ENCODE measurements at places on chromosomes 6 and 20. TPM values are rescaled to one million over a fixed set of nuclear protein-coding genes. Genes with fewer than 3 reads are reported as not detected.

DNA sequence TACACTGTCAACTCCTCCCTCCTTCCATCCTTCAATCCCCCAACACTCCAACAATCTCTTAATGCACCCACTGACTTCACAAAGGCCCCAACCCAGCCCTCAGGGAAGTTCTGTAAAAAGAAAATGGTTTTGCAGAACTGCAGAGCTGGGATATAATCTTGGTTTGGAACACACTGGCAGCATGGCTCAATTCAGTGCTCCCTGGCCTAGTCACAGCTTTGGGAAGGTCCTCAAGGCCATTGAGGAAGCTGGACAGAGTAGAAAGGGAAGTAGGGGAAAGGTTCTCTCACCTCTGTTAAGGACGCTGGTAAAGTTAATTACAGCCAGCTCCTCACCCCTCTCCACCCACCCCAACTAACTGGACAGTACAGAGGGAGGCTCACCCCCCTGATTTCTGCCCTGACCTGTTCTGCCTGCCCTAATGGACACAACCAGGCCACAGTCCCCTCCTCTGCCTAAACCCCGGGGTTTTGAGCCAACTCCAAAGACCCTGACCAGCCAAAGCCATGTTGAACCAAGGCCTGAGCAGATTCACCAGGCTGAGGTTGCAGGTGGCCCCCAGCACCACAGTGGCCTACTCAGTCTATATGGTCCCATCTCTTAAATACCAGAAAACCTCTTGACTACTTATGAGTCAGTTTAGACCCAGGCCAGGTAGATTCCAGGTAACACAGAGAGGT is 49.2 kb downstream of the MAFB start:
- DNase-seq: no peak

- DNase-seq: no peak
These were observed 33.5 kb downstream of the EDN3 start for GRCh38 chr20:59333951-59334350.

- no peak for DNase-seq
These were observed 115.4 kb downstream of the LAMP5 start for GRCh38 chr20:9629831-9630230.

The CSE1L gene
- total RNA-seq: 258 TPM

- DNase-seq: no peak
These were observed 53.4 kb downstream of the OPRM1 start for GRCh38 chr6:154092326-154092962.

GRCh38 chr20:17357238-17357637 is 130.4 kb downstream of the PCSK2 start:
- no peak for DNase-seq

DNA sequence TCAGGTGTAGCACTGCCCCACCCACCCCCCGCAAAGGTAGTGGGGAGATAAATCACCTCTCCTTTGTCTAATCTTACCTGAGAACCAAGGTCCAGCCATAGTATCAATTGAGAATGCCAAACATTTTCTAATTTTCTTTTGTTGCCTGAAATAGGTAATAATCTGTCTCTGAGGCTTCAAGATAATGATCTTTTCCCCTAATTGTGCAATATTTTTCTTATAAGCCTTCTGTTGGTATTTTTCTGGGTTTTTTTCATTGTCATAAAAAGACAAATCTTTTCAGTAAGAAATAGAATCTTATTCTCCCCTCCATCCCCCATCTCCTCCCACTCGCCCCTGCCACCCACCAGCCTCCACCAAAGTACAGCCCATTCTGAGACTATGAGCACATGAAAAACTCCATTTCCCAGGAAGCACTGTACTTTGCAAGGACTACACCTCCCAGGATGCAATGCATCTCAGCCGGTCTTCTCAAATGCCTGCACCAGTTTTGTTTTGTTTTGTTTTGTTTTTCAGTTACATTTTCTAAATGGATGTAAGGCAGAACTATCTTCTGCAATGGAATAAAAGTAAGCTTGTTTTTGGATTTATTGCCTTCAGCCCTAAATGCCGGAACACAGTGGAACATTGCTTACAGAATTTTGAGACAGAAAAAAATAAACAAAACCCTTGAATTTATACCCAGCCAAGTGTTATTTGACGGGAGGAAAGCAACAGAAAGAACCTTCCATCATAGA is 268.0 kb downstream of the TFAP2A start:
- DNase-seq: peak; percentile 44

The CGA gene
- total RNA-seq: not detected

The AKAP12 gene
- total RNA-seq: 14.9 TPM

GRCh38 chr6:98716341-98716740 is 118.0 kb upstream of the POU3F2 start:
- DNase-seq: peak; percentile 1

The C6orf163 gene
- 0.79 TPM for total RNA-seq

The HCRTR2 gene
- total RNA-seq: not detected

DNA sequence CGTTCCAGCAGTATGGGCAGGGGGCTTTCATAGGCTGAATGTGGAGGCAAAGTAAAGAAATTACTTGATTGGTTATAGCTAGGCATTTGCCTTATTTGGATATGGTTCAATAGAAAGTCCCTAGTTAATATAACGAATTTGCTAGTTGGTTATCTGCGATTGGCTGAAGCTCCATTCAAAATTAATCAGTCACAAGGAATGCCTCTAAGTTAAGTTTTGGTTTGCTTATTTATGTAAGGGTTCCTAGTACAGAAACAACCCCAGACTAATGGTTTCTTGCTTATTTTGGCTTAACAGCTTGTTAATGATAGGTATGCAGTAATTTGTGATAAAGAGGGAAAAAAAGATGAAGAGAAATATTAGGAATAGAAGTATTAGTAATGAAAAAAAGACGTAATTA is 87.5 kb downstream of the JAG1 start:
- DNase-seq: no peak

DNA sequence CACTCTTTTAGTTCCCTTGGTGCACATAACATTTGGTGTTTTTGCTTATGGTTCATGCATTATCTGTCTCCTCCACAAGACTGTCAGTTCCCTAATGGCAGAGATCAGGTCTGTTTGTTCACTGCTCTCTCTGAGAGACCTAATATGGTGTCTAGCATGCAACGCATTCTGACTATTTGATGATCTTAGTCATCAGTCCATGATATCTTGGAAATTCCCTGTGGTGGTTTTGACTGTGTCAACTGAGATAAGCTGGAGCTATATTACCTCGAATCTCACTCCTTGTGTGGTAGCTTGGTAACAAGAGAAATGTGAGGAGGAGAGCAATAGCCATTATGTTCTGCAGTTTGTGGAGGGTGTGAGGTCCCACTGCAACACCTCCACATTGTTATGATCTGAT is 229.8 kb downstream of the FRK start:
- no peak for DNase-seq

GRCh38 chr20:53071833-53072232 is 99.7 kb downstream of the TSHZ2 start:
- DNase-seq: no peak

GRCh38 chr6:3631186-3631585 is 120.3 kb downstream of the PXDC1 start:
- DNase-seq: no peak

DNA sequence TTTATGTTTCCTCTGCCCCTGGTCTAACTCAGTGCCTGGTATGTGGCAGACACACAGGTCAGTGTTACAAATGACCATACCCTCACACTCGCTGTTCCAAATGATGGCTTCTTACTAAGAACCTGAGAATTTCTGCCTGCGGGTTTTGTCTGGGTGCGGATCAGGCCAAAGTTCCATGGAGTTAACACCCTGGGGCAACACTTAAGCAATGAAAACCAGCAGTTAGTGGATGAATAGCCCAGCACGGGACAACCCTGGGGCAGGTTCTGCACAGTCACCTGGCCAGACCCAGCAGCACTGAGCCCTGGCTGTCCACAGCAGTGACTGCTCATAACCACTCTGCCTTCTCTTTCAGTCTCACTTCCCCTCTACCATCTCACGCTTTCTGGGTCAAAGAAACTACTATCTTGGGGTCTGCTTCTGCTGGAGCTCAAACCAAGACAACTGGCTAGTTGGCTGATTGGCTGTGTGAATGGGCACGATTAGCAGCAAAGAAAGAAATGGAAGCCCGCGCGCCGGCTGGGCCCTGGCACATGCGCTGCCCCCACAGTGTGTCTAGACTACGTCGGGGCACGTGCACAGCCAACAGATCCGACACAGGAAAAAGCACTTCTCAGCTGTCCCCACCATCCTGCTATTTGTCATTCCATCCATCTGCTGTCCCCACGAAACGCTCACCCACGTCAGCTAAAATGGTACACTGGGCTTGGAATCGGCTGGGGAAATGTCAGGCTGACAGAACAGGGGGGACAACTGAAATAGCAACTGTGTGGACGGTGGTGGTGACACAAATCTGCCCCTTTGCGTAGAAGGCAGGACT is 36.6 kb downstream of the MGME1 start:
- no peak for DNase-seq

- DNase-seq: no peak
These were observed 49.0 kb downstream of the COL11A2 start for GRCh38 chr6:33143113-33143770.

The TRMT11 gene
- total RNA-seq: 66.0 TPM

The DCDC2 gene
- 40.4 TPM for total RNA-seq

DNA sequence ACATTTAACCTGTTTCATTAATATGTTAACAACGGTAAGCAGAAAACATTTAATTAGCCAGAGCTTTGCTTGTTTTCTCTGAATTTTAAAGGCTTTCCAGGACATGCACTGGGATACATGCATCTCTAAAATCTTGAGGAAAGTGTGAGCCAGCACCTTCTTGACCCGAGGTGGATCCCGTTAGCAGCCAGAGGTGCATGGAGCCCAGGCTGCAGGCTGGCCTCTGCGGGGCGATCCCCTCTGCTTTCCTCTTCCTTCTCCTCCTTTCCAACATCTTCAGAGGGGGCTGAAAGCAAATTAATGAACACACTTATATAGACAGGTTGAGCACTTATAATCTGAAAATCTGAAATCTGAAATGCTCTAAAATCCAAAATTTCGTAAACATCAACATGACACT is 128.7 kb upstream of the CST7 start:
- DNase-seq: no peak

DNA sequence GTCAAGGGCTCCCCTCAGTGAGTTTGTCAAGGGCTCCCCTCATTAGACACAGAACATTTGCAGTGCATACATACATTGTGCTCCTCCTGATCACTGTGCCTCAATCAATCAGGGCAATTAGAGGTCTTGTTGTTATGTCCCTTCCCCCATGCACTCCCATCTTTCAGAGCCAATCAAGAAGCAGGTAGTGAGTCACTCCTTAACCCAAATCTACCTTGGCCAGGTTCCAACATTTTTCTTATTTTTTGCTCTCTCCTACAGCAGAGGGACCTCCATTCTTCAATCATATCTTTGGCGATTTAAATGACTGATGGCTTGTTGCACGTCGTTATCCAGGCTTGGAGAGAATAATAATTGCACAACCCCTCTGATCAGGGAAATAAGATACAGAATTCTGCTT is 409.9 kb upstream of the SPTLC3 start:
- no peak for DNase-seq

GRCh38 chr6:2020909-2021308 is 224.5 kb downstream of the GMDS start:
- no peak for DNase-seq

The PDE10A gene
- total RNA-seq: not detected

The SCRT2 gene
- not detected for total RNA-seq

The DDX43 gene
- not detected for total RNA-seq

The KCNK17 gene
- total RNA-seq: not detected

The LY6G5C gene
- total RNA-seq: 0.33 TPM

DNA sequence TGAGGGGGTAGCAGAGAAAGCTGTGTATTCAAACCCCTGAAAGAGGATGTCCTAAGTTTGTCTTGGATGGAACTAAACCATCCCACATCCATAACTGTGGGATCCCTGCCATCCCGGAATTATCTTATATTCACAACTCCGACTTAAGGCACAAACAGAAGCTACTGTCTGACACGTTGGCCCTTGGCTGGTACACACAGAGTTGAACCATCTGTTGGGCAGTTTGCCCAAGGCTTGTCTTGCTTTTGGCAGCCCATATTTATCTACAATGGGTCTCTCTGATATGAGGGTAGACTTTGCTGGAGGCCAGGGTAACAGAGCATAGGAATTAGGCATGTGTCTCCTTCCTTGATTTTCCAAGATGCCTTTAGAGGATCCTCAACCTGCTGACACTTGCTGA is 116.6 kb upstream of the PROKR2 start:
- DNase-seq: no peak

DNA sequence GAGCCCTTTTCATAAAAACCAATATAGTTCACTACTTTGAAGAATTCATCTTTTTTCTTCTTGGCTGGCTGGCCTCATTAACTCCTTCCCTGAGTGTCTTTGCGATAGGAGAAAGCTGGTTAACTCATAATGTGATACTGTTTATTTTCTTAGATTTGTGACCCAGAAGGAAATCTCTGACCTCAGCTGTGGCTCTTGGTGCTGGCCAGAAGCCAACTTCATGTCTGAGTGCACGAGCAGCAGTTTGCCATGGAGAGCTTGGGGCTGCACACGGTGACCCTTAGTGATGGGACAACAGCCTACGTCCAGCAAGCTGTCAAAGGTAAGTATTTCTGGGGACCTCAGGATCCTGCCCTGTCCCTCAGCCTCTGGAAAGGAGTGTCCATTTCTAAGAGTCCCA is 16.7 kb upstream of the DEF6 start:
- DNase-seq: no peak

DNA sequence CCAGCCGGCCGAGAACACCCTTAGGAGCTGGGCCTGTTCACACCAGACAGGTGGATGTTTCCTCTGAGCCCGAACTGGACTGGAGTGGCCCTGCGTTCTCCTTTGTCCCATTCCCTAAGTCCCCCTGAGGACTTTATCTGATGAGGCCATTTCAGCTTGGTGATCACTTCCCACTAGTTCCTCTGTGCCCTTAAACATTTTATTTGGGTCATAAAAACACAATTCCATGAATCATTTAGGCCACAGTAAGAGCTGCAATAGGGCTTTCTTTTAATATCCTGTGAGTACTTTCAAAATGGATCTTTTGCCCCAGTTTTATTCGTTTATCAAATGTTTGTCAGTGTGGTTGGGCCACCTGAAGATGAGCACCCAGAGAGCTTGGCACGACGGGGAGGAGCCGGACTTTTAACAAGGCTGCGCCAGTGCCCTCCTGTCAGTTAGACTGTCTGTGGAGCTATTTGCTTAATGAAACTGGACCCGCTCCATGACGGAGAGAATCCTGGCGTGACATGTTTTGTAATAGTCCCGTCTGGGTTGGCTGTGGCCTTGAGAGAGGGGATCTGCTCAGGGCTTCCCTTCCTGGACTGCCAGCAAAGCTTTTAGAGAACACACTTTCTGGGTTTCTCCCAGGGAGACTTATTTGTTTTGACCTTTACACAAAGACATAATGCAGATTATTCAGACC is 53.5 kb downstream of the ZDHHC14 start:
- DNase-seq: peak; percentile 90

The KCNQ5 gene
- not detected for total RNA-seq

DNA sequence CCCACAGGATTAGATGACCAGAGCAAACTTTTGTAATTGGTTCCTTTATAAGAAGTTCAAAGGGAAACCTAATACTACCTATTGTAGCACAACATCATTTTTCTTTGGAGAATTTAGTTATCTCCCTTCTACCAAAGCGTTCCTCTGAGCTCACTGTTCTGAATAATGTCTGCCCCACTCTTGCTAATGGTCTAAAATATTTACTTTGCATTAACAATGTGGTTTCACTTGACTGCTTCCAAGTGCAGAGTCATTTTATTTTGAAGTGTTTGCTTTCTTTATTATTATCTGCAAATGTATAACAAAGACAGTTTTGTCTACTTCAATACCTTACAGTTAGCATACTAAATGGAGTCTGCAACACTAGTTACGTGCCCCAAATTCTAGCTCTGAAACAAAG is 15.0 kb downstream of the TRAPPC3L start:
- DNase-seq: peak; percentile 14
